Heart left ventricle (tissue), 16 donors: ENCODE measurements at places on chromosomes 12 and 14. TPM values are rescaled to one million over a fixed set of nuclear protein-coding genes. Genes with fewer than 3 reads are reported as not detected.

DNA sequence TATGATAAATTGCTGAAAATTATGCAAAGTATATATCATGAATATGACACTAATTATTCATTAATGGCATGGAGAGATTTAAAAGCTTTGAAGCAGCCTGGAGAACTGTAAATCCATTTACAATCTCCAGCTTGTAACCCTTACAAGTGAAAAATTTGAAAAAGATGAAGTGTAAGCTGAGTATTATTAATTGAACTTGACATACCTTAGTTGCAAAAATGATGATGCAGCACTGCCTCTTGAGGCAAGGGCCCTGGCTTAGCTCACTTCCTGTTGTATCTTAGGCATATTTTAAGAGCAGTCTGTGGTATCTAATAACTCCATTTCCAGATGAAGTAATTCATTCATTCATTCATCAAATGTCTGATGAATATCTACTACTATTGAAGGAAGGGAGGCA is 158.6 kb downstream of the ANO4 start:
- DNase-seq = no peak
- no peaks in the 10 kb centered on the region for H3K36me3 ChIP-seq
- no peaks in the 10 kb centered on the region for H3K4me1 ChIP-seq
- H3K27me3 ChIP-seq = no peaks in the 10 kb centered on the region

GRCh38 chr12:128829861-128830504 is 6.2 kb upstream of the SLC15A4 start:
- H3K4me3 ChIP-seq = no peak overlapping the region
- DNase-seq = no peak
- H3K27me3 ChIP-seq = no peaks in the 10 kb centered on the region
- H3K36me3 ChIP-seq = no peaks in the 10 kb centered on the region

GRCh38 chr12:47819896-47820630 is at the start of gene HDAC7:
TSS of gene HDAC7 (minus strand) at chr12:47819903. CDS start at chr12:47819785, 118 bp downstream.
- peaks cover 52% of the 10 kb centered on the region for H3K4me1 ChIP-seq
- H3K27me3 ChIP-seq = no peaks in the 10 kb centered on the region
- H3K27ac ChIP-seq = peak within 1 kb of the TSS; percentile 97
- H3K36me3 ChIP-seq = no peaks in the 10 kb centered on the region

DNA sequence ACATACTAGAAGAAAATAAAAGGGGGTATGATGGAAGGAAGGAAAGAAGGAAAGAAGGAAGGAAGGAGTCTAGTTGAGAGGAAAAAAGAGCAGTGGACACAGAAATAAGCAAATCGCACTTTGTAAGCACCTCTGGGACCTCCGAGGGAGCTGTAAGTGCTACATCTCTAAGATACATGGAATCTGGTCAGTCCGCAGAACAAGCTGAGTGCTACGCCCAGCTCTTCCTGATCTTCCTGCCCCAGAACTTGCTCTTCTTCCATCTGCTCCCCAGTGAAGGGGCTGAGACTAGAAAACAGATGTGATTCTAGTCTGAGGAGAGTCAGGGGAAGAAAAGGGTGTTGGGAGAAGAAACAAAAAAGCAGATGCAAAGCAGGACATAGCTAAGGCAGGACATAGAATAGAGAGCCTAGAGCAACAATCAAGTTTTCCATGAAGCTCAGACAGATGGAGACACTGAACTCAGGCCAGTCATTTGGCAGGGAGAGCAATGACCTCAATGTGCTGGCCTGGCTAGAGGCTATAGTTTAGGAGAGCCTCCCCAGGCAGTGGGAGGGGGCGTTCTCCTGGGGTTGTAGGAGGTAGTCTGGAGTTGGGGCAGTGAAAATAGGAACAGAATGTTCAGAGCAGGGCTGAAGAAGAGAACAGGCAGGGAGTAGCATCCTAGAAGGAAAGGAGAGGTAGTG is 1.7 kb upstream of the MFAP5 start:
- DNase-seq = peak; percentile 61
- H3K27ac ChIP-seq = peak overlapping the region; percentile 74
- H3K4me3 ChIP-seq = no peak overlapping the region
- no peaks in the 10 kb centered on the region for H3K36me3 ChIP-seq
- no peaks in the 10 kb centered on the region for H3K27me3 ChIP-seq

Gene NINJ2
- total RNA-seq = 4.6 TPM

Gene OR8S1
- total RNA-seq = not detected

DNA sequence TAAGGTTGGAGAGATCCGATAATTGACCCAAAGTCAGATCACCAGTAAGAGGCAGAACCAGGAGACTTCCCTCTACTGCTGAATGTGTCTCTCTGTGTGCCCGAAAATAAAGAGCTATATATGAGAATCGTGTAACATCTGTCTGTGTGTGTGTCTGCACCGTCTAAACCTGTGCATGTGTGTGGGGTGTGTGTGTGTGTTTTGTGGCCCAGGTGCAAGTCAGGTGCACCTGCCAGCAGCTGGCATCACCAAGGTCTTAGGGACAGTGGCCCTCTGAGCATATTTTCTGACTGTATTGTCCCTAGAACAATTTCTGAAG is 24.7 kb upstream of the KRT78 start:
- H3K36me3 ChIP-seq = no peaks in the 10 kb centered on the region
- peak overlapping the region; percentile 75 for H3K27ac ChIP-seq
- no peak overlapping the region for H3K4me3 ChIP-seq
- peaks cover 39% of the 10 kb centered on the region for H3K4me1 ChIP-seq
- no peak for DNase-seq

Gene JDP2
- total RNA-seq = 28.6 TPM

Gene SLC6A15
- not detected for total RNA-seq

GRCh38 chr12:91506452-91506851 is 323.8 kb upstream of the DCN start:
- no peaks in the 10 kb centered on the region for H3K36me3 ChIP-seq
- no peak overlapping the region for H3K27ac ChIP-seq
- no peaks in the 10 kb centered on the region for H3K4me1 ChIP-seq
- H3K27me3 ChIP-seq = no peaks in the 10 kb centered on the region

Gene CCDC198
- total RNA-seq = not detected

DNA sequence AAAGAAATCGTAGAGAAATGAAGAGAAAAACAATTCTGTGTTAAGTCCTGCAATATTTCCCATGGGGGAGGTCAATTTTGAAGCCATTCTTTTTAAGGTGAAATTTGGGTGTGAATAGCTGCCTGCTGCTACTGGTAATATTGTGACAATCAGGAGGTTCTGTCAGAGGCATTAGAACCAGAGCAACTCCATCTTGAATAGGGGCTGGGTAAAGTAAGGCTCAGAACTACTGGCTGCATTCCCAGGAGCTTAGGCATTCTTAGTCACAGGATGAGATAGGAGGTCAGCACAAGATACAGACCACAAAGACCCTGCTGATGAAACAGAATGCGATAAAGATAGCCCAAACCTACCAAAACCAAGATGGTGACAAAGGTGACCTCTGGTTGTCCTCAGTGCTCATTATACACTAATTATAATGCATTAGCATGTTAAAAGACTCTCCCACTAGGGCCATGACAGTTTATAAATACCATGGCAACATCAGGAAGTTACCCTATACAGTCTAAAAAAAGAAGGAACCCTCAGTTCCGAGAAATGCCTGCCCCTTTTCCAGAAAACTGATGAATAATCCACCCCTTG is 24.8 kb upstream of the MTHFD1 start:
- H3K4me1 ChIP-seq = no peaks in the 10 kb centered on the region
- H3K4me3 ChIP-seq = no peak overlapping the region
- DNase-seq = no peak
- no peaks in the 10 kb centered on the region for H3K27me3 ChIP-seq
- no peak overlapping the region for H3K27ac ChIP-seq

DNA sequence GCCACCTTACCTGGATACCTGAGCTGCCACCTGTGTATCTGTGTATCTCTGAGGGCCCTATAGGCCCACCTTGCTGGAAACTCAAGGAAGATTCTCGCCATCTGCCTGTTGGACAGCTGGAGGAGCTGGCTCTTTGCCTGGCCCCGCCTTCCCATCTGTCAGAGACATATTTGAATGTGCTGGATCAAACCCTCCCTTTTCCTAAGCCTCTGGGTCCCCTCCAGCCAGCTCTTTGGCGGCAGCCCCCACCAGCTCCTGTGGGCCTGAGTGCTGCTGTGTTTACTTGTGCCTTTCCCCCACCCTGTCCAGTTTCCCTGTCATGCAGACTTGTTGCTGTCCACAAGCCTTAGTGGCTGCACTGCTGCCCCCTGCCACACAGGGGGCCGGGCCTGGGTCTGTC is 55.9 kb upstream of the SRSF5 start:
- H3K27me3 ChIP-seq = no peaks in the 10 kb centered on the region
- H3K4me3 ChIP-seq = no peak overlapping the region
- DNase-seq = peak; percentile 74
- peaks cover 81% of the 10 kb centered on the region for H3K36me3 ChIP-seq

- no peak overlapping the region for H3K27ac ChIP-seq
- no peak for DNase-seq
- H3K27me3 ChIP-seq = no peaks in the 10 kb centered on the region
Measured at GRCh38 chr14:55731311-55731872, 151.4 kb downstream of the KTN1 start.

- no peaks in the 10 kb centered on the region for H3K36me3 ChIP-seq
- peaks cover 16% of the 10 kb centered on the region for H3K4me1 ChIP-seq
- no peak for DNase-seq
- H3K27me3 ChIP-seq = no peaks in the 10 kb centered on the region
- H3K27ac ChIP-seq = no peak overlapping the region
Measured at GRCh38 chr12:67790660-67791059, 142.1 kb downstream of the DYRK2 start.

DNA sequence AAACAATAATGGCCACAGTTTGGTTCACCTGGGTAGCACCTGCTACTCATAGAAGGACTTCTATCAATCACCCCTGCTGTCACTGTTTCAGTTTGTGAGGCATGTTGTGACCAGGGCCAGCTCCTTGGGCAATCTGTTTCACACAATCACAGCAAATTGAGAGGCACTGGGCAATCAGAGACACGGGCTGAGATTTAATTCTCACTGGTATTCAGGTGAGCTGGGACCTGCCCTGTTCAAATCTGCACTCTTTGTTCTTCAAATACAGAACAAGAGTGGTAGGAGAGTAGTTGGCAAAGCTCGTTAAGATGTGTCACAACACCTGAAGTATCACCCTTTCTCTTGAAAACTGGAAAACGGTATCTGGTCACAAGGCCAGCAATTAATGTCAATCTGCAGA is 57.8 kb upstream of the NAP1L1 start:
- H3K4me3 ChIP-seq = no peak overlapping the region
- no peak for DNase-seq
- H3K27me3 ChIP-seq = no peaks in the 10 kb centered on the region
- H3K36me3 ChIP-seq = no peaks in the 10 kb centered on the region

DNA sequence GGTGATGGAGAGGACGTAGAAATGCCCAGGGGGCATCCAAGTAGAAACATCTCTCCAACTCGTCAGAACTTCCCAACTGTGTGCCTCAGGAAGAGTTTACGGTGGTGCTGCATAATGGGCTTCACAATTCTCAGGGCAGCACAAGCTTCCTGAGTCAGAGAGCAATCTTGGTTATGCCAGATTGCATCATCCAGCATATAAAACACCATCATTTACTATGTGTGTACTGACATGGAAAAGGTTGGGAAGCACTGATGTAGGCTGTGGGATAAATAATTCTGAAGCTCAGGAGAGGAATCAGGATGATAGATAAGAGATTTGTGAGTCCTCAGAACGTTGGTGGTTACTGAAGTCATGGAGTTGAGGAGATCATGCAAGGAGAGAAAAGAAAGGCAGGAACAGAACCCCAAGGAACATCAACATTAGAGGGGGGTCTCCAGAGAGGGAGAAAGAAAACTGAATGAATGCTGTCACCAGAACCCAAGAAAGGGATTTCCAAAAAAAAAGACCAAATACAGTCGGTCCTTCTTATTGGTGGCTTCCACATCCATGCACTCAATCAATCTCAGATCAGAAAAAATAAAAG is 4.7 kb upstream of the NCKAP5L start:
- H3K4me3 ChIP-seq = no peak overlapping the region
- no peaks in the 10 kb centered on the region for H3K27me3 ChIP-seq
- H3K27ac ChIP-seq = no peak overlapping the region
- no peaks in the 10 kb centered on the region for H3K36me3 ChIP-seq

DNA sequence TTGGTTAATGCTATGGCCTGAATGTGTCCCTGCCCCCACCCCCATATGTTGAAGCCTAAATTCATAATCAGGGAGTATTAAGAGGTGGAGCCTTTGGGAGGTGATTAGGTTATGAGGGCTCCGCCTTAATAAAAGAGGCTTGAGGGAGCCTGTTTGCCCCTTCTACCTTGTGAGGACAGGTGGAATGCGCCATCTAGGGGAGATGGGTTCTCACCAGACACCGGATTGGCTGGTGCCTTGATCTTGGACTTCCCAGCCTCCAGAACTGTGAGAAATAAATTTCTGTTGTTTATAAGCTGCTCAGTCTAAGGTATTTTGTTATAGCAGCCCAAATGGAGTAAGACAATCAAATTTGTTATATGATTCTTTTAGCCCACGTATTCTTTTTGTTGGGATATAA is 148.3 kb downstream of the PTCSC3 start:
- no peak overlapping the region for H3K27ac ChIP-seq
- no peaks in the 10 kb centered on the region for H3K27me3 ChIP-seq
- no peak for DNase-seq
- no peaks in the 10 kb centered on the region for H3K4me1 ChIP-seq
- H3K4me3 ChIP-seq = no peak overlapping the region

DNA sequence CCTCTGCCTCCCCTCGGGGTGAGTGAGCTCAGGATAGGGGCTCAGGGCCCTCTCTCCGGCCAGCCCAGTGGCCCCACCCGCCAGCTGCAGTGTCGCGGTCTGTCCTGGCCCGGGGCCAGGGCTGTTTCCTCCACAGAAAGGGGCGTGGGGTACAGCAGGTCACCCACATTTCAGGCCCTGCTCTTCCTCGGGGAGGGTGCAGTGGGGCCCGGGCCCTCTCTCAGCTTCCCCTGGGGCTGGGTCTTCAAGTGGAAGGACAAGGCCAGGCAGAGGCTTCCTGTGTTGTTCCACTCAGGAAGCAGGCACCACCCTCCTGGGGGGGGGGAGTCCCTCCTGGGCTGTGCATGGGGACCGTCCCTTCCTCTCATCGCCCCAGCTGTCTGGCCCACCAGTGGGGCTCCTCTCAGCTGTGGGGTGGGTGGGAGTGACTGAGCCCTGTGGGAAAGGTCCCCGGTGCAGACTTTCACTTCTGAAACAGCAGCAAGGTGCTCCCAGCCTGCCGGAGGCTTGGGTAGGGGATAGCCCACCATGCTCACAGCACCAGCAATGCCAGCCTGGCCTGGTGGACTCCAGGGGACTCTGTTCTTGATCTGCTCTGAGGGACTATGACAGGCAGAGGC is 3.7 kb downstream of the GPR132 start:
- H3K27ac ChIP-seq = peak overlapping the region; percentile 81
- no peaks in the 10 kb centered on the region for H3K36me3 ChIP-seq
- H3K27me3 ChIP-seq = no peaks in the 10 kb centered on the region
- peaks cover 27% of the 10 kb centered on the region for H3K4me1 ChIP-seq
- DNase-seq = peak; percentile 84

Gene FOXG1
- not detected for total RNA-seq

- no peaks in the 10 kb centered on the region for H3K27me3 ChIP-seq
- H3K4me3 ChIP-seq = no peak overlapping the region
- DNase-seq = no peak
- H3K36me3 ChIP-seq = no peaks in the 10 kb centered on the region
Measured at GRCh38 chr14:74959596-74960180, 4.3 kb upstream of the PGF start.

- no peak overlapping the region for H3K4me3 ChIP-seq
- H3K27ac ChIP-seq = no peak overlapping the region
- no peaks in the 10 kb centered on the region for H3K4me1 ChIP-seq
- DNase-seq = no peak
- H3K36me3 ChIP-seq = no peaks in the 10 kb centered on the region
Measured at GRCh38 chr12:112555621-112556233, 137.0 kb downstream of the PTPN11 start.

Gene BBOF1
- total RNA-seq = 3.5 TPM
